ENCODE measurements at places on chromosomes 4 and X.
A peak's percentile ranks its signal among the peaks of the same experiment; 100 is the strongest.

GRCh38 chr4:54913751-54914526 lies 211.5 kb downstream of the KDR start:
- no peak for DNase-seq

DNA sequence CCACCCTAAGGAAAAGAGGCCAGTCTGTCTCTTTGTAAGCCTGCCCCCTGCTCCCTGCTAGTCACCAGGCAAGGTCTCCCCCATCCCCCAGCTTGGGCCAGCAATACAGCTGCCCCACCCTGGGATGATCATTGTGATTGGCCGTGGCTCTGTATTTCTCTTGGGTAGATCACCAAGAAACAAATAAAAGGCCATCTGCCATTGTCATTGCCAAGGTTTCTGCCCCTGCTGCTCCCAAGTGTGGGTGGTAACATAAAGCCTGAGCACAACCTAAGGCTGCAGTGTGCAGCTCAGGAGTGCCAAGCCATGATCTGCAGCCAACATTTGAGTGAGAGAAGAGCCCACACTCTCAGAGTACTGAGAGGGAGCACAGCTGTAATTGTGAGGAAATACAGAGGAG lies 241.0 kb upstream of the POF1B start:
- DNase-seq: no peak

GRCh38 chrX:54794795-54795194 lies 3.3 kb downstream of the ITIH6 start:
- no peak for DNase-seq

- peak; percentile 6 for DNase-seq
These were observed 210.7 kb downstream of the PDGFRA start for GRCh38 chr4:54439831-54440243.

DNA sequence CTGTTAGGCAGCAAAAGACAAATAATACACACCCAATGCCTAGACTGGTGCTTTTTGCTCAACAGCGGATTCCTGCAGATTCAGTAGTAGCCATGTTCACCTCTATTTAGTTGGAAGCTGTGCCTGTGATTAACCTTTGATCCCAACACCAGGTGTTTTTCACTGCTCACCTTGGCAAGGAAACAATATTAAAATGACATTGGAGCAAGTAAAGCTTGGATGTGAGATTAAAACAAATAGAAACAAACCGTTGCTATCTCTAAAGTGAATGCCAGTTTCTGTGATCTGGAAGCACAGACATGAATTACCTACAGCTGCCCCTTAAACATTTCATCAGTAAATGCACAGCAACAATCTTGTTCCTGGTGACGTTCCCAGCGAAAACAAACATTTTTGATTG lies 35.7 kb downstream of the MAGEB17 start:
- DNase-seq: no peak

DNA sequence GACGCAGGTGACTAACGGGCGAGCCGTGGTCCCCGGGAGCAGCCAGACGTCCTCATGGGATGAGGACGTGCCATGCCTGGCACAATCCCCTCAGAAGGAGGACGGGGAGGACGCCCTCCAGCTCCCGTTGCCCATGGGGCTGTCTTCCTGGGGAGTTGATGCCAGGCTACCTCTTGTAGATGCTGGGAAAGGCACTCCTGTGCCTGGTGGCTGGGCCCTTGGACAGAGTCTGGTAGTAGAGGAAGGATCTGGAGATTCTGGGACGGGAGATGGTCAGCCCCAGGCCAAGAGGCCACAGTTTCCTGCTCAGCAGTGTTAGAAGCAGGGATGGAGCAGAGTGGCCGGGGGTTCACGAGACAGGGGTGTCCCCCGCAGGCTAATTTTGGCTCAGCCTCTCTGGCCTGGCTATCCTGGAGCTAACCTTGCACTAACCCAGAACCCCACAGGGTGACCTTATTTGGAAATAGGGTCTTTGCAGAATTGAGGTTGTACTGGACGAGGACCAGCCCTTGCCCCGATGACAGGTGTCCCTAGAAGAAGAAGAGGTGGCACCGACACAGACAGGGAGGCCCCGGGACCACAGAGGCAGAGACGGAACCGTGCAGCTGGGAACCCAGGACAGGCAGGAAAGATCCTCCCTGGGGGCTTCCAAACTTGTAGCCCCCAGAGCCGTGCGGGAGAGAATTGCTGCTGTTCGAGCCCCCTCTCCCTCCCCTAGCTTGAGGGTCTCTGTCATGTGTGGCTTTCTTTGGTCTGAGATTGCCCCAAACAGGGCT lies 50.1 kb upstream of the ADRA2C start:
- no peak for DNase-seq

GRCh38 chr4:185914583-185915199 lies 102.7 kb upstream of the SORBS2 start:
- DNase-seq: no peak

- no peak for DNase-seq
These were observed 692.8 kb upstream of the TENM3 start for GRCh38 chr4:181550381-181550780.

DNA sequence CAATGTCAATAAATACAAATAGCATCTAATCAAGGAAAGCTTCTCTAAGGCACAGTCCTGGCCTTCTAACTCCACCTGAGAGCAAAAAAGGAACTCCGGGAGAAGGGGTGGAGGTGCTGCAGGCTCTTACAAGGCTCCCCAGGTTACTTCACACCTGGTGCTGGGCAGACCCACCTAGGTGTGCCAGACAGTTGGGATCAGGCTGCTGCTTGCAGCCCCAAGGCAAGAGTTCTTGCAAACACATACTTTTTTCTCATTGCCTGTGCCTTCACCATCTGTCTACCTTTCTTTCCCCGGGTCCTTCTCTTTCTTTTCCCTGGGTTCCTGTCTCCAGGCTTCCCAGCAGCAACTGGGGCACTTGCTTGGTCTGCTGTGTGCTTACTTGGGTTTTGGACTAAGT lies 81.4 kb upstream of the STIM2 start:
- DNase-seq: no peak

DNA sequence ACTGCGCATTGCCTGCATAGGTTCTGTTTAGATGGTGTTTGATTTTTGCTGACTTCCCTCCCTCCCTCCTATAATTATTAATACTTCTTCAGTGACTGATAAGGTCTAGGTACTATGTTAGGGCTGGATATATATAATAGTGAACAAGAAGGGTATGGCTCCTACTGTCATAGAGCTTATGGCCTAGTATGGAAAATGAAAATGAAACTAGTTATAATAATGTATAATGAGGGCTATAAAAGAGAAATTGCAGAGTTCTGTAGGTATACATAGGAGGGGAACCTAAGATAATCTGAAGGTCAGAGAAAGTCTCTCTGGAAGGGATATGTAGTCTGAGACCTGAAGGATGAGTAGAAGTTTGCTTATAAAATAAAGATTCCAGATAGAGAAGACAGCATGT lies 102.1 kb downstream of the DCK start:
- no peak for DNase-seq

DNA sequence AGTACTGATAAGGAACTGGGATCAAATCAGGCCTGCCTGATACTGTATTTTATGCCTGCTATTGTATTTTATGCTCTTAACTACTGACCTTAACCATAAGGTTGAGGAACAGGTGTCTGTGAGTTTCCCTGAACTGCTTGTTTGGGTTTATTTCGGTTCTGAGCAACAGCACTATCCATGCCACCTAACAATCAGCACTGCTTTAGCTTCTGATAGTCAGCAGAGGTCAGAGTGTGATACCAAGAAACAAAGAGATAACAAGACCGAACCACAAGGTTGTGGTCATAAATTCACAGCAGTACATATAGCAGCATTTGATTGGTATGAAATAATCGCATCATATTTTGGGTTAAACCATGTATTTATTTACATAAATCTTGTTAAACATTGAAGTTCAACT lies 362.2 kb downstream of the FGF13 start:
- no peak for DNase-seq

DNA sequence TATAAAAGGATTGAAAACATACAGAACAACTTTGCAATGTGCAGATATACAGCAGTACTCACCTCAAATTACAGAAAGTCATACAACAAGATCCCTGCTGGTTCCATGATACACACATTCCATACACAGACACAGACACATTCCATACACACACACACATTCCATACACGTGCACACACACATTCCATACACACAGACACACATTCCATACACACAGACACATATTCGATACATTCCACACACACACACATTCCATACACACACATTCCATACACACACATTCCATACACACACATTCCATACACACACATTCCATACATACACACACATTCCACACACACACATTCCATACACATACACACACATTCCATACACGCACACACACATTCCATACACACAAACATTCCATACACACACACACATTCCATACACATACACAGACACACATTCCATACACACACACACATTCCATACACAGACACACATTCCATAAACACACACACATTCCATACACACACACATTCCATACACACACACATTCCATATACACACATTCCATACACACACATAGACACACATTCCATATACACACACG lies 13.7 kb downstream of the LINC00632 start:
- DNase-seq: no peak

- DNase-seq: no peak
These were observed 4.8 kb downstream of the USP38 start for GRCh38 chr4:143189528-143189927.

DNA sequence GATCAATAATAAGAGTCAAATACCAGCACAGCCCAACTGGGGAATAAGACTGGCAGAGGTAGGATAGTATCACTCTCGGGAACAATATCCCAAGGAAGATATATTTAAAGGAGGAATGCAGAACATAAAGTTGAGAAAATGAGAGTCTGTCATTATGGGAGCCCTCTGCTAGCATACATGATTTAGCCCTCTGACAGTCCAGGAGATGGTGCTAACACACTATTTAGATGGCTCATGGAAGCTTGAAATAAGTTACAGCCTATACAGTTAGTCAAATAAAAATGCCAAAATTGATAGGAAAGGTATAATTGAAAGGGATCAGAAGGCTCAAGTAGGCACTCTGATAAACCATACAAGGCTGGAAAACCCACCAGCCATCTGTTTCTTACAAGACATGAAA lies 201.0 kb upstream of the NEIL3 start:
- DNase-seq: no peak

DNA sequence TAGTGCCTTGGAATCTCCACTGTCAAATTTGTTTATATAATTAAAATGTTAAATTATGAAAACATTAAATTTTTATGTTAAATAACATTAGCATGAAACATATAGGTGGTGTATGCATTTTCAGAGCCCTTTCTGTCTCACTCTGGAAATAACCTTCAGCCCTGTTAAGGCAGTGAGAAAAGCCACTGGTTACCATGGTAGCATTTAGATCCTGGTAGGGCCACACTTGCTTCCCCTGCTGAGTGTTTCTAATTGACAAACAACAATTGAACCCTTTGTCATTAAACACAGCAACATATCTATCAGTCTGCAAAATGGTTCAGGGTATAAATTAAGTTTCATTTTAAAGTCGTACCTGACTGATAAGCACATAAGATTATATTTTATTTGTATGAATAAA lies 63.5 kb downstream of the PDK3 start:
- DNase-seq: no peak

DNA sequence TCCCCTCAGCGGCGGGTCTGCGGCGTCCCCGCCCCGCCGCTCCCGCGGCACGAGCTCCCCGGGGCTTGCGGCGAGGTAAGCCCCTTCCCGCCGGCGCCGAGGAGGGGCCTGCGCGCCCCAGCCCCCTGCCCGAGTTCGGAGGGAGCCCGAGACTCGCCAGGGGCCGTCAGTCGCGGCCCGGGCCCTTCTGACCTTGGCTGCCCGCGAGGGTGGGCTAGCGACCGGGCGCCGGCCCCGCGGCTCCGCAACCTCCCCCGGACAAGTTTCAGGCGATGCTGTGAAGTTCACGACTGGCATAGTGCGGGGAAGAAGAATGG lies 554 bp downstream of the CDKL5 start:
- no peak for DNase-seq

GRCh38 chrX:2348211-2348610 lies 152.6 kb downstream of the DHRSX start:
- DNase-seq: no peak

DNA sequence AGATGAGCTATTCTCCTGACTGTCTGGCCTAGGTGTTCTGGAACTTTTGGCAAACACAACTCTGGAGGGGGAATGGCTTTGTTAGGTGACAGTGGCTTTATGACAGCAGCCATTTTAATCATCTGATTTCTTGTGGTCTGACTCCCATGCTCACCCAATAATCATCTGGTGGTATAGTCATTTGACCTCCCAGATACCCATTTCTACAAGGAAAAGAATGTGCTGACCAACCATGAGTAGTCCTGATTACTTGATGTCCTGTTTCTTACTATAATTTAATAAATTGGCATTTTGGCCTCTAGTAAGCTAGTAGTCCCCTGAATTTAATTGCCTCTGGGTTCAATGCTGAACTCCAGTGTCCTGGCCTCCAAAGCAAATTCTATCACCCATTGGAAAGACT lies 109.9 kb upstream of the DUSP21 start:
- no peak for DNase-seq

DNA sequence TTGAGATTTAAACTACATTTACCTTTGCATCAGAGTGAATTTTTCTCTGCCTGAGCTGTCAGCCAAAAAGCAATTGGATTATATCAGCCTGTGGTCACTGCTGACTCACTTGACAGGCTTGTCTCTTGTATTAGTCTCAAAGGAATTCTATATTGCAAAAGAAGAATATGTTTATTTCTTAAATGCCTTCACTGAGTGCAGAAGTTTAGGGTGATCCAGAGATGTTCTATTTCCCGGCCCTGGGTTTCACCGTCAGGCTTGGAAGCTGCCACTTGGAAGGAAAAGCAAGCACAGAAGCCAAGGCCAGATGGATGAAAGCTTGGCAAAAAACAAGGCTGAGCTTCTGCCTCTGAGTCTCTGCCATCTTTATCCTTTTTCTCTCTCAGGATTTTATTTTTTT lies 80.9 kb downstream of the FAM114A1 start:
- DNase-seq: no peak

- DNase-seq: no peak
These were observed 53.6 kb upstream of the MSX1 start for GRCh38 chr4:4805887-4806286.

- no peak for DNase-seq
These were observed 66.1 kb upstream of the HGFAC start for GRCh38 chr4:3375688-3376087.

DNA sequence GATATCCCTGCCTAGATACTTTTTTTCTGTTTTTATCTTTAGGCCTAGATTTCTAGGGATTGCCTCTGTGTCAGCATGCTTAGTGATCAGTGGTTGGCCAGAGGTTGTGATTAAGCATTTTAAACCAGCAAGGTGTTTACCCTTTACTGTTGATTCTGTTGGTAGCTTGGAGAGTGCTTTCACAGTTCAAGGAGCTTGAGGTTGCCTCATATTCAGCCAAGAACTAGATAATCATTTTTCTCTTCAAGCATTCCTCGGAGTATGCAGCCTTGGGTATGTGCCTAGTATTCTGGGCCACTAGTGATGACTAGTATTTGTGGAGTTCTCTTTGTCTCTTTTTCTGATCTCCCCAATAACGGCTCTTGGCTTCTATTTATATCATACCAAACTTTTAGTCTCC lies 20.4 kb downstream of the APOOL start:
- no peak for DNase-seq

GRCh38 chrX:138710866-138711341 lies 613 bp downstream of the FGF13 start:
- no peak for DNase-seq

All from NCI-H774 (cell line).